ENCODE measurements at places on chromosomes 1 and 21. TPM values are rescaled to one million over a fixed set of nuclear protein-coding genes. Genes with fewer than 3 reads are reported as not detected.

OR2L5 gene
- not detected for polyA plus RNA-seq

RIPK4 gene
- 0.46 TPM for polyA plus RNA-seq

S100A3 gene
- not detected for polyA plus RNA-seq

DNA sequence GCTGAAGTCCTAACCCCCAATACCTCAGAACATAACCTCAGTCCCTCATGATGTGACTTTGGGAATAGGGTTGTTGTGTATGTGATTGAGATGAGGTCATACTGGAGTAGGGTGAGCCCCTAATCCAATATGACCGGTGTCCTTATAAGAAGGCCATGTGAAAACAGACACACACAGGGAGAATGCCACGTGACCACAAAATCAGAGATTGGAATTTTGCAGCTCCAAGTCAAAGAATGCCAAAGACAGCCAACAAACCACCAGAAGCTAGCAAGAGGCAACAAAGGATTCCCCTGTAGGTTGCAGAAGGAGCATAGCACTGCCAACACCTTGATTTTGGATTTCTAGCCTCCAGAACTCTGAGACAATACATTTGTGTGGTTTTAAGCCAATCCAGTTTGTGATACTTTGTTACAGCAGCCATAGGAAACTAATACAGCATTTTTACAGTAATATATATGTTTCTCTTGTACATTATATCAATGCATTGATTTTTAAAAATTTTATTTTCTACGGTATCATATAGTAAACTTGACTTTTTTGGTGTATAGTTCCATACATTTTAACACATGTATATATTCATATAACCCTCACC, 5.4 kb downstream of the ZSWIM5 start:
- DNase-seq = no peak

- DNase-seq = no peak
Observed at GRCh38 chr1:153799566-153800465, 24.6 kb downstream of the SLC27A3 start.

Measured in muscle of back (tissue), 13 donors.